ENCODE measurements at places on chromosomes 2 and 18. TPM values are rescaled to one million over a fixed set of nuclear protein-coding genes. Genes with fewer than 3 reads are reported as not detected.

Gene ADRA2B
- total RNA-seq = 0.90 TPM

Gene TEKT4
- total RNA-seq = not detected

Gene ACTG2
- 25.4 TPM for total RNA-seq

Gene TUBA4B
- not detected for total RNA-seq

Gene PLEKHB2
- total RNA-seq = 128 TPM

Gene SPHKAP
- 0.10 TPM for total RNA-seq

Gene REL
- 11.1 TPM for total RNA-seq

Gene NDC80
- total RNA-seq = 27.6 TPM

Gene SPP2
- not detected for total RNA-seq

Gene NEB
- total RNA-seq = 1.0 TPM

Gene ATP8B1
- 263 TPM for total RNA-seq

Gene MOGAT1
- total RNA-seq = 0.24 TPM

Gene XRCC5
- 205 TPM for total RNA-seq

All from colonic mucosa (tissue), 4 donors.